ENCODE measurements at places on chromosomes 2 and 18.

DNA sequence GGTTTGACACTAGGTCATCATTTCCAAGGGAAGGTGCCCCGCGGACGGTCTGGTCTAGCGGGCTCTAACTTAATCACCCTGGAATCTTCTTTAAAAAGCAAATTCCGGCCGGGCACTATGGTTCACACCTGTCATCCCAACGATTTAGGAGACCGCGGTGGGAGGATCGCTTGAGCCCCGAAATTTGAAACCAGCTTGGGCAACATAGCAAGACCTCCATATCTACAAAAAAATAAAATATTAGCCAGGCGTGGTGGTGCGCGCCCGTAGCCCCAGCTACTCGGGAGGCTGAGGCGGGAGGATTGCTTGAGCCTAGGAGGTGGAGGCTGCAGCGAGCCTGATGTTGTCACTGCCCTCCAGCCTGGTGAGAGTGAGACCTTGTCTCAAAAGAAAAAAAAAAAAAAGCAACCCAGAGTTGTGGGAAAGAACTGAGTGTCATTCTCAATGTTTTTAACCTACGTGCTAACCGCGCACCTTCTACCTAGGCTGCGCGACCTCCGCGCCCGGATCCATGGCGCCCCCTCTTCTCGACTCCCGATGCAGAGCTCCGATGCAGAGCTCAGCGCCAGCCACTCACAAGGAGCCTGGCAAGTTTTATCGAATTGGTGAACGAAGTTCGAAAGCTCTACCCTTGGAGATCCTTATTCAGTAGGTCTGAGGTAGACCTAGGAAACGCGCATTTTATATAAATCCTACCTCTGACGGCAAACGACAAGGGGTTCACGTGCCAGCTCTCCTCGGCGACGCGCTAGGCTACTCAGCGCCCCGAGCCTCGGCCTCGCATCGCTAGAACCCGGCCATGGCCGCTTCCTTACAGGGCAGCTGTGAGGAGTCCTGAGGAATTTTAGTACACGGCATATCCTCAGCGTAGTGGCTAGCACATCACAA is 888 bp upstream of the TWSG1 start:
- DNase-seq = no peak

DNA sequence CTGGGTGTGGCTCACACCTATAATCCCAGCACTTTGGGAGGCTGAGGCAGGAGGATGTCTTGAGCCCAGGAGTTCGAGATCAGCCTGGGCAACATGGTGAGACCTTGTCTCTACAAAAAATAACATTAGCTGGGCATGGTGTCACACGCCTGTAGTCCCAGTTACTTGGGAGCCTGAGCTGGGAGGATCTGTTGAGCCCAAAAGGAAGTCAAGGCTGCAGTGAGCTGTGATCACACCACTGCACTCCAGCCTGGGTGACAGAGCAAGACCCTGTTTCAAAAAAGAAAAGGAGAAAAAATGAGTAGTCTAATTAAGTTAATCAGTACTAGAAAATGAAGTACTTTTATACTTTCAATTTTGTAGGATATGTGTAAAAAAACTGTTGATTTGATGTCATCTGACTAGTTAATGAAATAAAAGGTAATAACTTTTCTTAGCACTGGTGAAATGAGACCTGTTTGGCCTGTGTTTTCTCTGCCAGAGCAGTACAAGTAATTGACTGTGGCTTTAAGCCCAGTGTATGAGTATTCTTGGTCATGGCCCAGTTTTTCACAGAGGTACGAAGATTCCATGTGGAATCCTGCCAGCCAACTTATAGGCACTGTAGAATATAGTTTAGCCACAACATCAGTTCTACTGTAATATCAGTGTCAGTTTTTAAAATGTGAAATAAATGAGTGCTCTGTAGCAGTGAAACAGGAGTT is 35.8 kb downstream of the MFSD6 start:
- DNase-seq = no peak

DNA sequence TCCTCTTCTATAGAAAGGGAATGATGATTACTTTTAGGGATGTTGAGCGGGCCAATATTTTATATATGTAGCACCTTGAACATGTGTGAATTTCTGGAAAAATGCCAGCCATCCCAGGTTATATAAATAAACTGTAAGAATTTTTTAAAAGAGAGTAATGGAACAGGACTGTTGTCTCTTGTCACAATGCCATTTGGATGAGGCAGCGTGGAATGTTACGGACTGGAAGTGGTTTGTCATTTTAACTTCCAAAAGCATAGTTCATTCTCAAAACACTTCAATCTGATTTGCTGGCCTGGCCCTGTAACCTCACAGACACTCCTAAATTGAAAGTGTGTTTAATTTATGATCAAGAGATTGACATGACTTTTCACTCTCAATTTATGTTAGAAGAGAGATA is 70.8 kb downstream of the TPGS2 start:
- DNase-seq = no peak

- DNase-seq = no peak
These were observed 356.6 kb downstream of the SPAG16 start for GRCh38 chr2:213640738-213641425.

DNA sequence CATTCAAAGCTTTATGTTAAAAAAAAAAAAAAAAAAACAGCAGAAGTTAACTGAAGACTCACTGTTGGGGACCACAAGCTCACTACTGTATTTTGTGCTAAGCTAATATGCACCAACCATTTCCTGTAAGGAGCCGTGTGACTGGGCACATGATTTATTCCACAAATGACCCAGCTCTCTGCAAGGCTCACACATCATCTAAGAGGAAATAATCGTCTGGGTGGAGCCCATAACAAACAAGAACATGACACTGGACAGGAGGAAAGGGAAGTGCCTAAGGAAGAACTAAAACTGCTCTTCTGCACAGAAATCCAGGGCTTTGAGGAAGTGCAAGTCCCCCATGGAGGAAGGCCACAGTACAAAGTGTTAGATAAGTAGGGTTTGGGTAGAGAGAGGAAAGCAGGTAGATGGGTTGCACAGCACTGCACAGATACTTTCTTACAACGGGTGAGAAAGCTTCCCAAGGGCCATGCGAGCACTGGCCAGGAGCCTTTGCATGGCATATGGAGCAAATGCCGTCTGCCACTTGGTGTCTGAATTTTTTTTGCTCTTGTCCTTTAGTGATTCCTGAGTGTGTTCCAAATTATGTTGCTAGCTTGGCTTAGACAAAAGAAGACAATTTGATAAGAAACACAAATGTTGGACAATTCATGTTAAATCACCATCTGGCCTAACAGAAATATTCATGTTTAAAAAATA is 24.4 kb downstream of the NFE2L2 start:
- DNase-seq = peak; percentile 55

- DNase-seq = no peak
These were observed 15.4 kb upstream of the IGFBP5 start for GRCh38 chr2:216710551-216711301.

DNA sequence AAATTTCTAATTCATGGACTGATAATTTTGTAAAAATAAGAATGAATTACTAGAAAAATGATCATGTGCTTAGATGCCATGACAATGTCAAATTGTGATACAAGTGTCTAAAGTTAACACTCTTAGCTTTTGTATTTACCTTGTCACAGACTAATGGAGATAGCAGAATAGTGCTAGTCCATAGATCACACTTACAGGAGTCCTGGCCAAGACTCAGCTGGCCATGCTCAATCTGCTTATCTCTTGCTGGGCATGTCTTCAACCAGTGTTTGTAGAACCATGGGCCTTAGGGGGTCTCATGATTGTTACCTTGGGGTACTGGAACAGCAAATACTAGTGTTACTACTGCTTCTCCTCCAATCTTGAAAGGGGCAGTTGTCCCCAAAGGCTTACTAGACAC is 44.0 kb downstream of the TET3 start:
- no peak for DNase-seq

DNA sequence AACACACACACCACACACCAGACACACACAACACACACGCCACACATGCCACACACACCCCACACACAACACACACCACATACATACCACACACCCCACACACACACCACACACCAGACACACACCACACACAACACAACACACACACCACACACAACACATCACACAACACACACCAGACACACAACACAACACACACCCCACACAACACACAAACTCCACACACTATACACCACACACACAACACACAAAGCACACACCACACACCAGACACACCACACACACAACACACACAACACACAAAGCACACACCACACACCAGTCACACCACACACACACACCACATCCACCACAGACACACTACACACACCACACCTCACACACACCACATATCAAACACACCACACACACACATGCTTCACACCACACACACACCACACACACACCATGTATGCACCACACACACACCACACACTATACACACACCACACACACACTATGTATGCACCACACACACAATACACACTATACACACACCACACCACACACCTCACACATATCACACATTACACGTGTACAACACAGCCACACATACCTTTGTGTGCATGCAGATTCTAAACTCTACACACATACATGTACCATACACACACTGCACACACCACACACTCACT is 72.2 kb downstream of the TMEM18 start:
- no peak for DNase-seq

DNA sequence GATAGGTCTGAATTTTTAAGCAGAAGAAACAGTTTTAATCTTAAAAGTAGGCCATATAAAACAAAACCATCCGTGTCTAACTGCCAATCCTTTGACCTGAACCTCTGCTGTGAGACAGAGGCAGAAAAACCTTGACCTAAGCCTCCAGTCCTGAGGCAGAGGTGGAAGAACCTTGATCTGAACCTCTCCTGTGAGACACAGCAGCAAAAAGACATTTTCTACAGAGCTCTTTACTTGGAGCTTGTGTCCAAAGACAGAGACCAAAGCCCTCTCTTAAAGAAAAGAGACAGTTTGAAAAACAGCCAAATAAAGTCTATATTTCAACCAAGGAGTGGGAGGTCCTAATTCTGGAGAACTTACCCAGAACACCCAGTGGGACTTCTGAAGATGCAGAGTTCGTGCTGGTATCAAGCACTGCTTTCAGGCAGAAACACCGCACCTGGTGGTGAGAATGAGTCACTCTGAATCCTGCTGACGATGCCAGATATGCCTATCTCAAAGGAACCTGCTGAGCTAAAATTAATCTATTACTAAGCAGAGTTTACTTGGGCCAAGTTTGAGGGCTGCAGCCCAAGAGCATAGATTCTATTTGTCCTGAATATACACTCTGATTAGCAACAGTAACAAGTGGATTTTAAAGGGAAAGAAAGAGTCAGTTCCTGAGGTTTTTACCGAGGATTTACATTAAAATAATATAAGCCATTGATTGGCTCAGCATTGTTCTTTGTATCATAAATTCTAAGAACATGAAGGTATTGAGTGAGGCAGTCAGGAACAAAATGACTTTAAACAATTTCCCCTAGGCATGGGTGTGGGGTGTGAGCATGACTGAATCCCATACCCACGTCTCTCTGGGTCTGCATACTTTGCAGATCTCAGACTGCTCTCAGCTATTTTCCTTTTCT is 806.4 kb downstream of the TRIB2 start:
- DNase-seq = no peak

DNA sequence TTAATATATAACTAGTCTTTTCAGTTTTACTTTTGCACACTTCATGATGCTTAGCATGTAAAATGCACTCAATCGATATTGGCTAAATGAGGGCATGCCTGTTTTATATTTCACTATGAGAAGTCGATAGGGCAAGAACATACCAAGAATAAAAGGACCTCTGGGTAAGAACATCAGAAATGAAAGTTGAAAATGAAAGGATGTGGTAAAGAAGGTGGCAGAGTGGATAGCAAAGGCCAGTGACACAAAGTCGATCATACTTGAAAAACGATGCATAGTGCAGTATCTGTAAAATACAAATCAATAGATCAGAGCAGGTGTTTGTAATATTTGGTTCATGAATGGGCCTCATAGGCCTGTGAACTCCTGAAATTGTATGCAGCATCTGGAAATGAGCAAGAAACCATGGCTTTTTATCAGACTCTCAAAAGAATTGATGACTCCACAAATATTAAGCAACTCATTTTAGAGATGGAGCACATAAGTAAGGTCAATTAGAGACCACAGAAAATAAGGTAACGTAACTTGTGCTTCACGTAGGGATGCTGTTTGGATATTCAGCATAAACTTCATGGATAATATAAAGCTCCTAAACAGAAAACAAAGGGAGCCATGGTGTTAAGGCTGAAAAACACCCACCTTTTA is 653.4 kb downstream of the NYAP2 start:
- DNase-seq = no peak

GRCh38 chr18:77520767-77521166 is 271.1 kb downstream of the GALR1 start:
- DNase-seq = no peak

DNA sequence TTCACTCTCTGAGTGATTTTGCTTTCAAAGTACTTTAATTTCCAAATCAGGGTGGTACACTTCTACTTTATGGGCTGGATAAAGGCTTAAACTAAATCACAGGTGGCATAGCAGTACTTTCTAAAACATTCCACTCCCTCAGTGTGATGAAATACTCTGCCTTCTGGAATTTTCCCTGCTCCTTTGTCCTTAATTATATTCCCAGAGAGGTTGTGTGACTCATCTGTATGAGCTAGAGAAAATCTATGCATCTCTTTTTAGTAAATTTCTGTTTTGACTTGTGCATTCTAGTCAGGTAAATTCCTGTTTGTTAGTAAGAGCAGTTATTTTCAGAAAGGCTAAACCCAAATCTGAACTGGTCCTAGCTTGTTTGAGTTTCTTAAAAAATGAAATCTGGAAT is 29.0 kb upstream of the PLA2R1 start:
- DNase-seq = no peak

DNA sequence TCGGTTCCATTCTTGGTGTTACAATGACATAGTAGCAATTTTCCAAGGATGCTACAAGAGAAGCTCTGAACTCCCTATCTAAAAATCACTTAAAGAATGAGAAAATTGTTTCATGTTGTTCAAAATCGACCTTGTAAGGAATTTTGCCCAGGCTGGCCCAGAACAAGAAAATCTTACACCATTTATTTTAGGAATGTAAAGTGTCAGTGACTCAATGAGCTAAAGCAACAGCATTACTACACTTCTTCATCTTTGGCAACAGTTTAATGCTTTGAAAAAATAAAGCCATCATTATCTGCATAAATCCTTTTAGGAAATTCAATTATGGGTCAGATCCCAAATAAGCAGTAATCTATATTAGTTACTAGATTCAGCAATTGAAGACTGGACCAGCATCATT is 38.6 kb downstream of the SLC25A12 start:
- no peak for DNase-seq

- DNase-seq = no peak
These were observed 35.1 kb downstream of the ADI1 start for GRCh38 chr2:3483986-3484960.

DNA sequence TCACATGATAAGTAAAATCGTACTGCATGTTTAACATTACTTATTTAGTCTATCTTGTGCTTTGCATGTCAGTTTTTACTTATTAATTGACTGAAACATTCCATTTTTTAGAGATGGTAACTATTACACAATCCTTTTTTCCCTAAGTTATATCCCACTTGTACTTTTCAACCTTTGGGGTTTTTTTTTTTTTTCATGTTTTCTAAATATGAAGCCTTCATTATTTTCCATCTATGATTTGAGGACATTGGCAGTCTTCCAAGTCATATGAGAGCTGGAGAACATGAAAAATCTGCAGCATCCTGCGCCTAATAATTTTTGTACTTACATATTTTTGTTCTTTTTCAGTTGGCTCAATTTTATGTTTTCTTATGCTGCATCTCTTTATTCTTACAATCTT is 113.9 kb downstream of the MYO1B start:
- DNase-seq = no peak

GRCh38 chr18:54240629-54241107 is 16.2 kb upstream of the MBD2 start:
- DNase-seq = no peak
